Thoracic aorta endothelial cell (primary cell): ENCODE measurements at places on chromosomes 13 and 19. TPM values are rescaled to one million over a fixed set of nuclear protein-coding genes. Genes with fewer than 3 reads are reported as not detected.

The MCEMP1 gene
- total RNA-seq = not detected in 2 replicates

The PTH2 gene
- total RNA-seq = not detected in 2 replicates

The ITGBL1 gene
- total RNA-seq = 38.3 and 38.4 TPM in 2 replicates

The ANKRD24 gene
- total RNA-seq = 0.13 and 0.14 TPM in 2 replicates

The WASF3 gene
- 23.0 and 24.3 TPM in 2 replicates for total RNA-seq

The TEX29 gene
- not detected in 2 replicates for total RNA-seq

The LGI4 gene
- not detected in 2 replicates for total RNA-seq

The MEDAG gene
- 13.0 and 20.5 TPM in 2 replicates for total RNA-seq
